ENCODE measurements at places on chromosomes 6 and 20.

GRCh38 chr20:18321976-18322950, 33.9 kb downstream of the ZNF133 start:
- no peak for DNase-seq

DNA sequence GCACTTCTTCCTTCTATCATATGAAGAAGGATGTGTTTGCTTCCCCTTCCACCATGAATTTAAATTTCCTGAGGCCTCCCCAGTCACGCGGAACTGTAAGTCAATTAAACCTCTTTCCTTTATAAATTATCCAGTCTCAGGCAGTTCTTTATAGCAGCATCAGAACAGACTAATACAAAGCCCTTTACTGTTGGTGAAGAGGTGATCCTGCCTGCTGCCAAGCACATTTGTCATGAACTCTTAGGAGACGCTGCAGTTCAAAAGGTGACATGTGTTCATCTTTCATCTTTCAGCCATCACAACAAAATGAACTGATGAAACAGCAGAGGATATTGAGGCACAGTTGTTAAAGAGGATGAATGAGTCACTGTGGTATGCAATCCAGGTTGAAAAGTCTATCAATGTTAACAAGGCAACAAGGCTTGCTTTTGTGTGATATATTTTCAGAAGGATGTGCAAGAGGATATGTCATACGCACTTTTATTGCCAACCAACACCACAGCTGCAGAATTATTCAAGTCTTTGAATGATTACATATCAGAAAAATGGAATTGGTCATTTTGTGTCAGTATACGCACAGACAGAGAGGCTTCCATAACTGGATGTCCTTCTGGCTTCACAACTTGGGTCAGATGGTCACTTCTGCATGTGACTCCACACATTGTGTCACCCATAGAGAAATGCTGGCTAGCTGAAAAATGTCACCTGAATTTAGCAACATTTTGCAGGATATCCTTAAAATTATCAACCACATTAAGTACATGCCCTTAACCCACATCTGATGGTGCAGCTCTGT, 52.4 kb upstream of the PLN start:
- DNase-seq, result no peak

DNA sequence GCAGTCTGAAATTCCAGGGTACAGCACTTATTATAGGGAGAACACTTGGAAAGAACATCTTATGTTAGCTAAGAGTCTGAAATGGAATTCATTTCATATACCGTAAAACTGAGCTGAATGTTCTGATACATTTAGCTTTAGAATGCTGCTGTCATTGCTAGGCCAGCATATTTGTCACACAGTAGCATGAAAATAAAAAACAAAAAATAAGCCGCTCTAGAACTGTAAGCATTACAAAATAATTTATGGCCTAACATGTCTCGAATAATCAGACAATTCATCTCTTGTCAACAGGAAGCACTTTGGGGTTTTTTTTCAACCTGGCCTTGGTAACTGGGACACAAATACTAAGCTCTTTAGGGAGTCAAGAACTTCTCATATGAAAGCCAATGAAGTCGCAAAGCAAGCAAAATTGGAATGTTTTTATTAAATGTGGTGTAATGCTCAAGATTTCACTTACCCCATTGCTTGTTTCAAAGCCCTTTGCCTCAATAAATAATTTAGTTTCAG, 115.7 kb downstream of the PHACTR1 start:
- DNase-seq, result no peak

DNA sequence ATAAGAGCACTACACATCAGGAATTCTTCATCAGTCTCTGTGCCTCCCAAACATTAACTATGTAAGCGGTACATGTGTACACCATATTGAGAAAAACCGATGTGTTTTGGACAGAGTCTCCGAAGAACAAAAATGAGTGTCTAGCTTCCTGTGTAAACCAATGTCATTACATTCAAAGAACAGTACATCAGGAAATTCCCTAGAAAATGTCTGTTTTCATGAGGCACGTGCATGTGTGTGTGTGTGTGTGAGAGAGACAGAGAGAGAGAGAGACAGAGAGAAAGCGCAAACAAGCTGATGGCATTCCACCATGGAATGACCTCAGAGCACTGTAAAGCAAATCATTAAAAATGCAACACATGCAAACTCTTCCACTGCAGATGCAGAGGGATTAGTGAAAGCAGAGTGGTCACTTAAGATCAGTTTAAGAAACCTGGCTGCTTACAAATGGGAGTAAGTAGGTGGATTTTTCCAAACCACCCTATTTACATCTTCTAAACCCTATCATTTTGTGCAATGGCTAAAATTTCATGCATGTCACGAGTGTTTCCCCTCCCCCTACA, 133.9 kb downstream of the HIVEP2 start:
- peak; percentile 14 for DNase-seq

GRCh38 chr6:113818578-113818977, 38.6 kb upstream of the MARCKS start:
- no peak for DNase-seq

DNA sequence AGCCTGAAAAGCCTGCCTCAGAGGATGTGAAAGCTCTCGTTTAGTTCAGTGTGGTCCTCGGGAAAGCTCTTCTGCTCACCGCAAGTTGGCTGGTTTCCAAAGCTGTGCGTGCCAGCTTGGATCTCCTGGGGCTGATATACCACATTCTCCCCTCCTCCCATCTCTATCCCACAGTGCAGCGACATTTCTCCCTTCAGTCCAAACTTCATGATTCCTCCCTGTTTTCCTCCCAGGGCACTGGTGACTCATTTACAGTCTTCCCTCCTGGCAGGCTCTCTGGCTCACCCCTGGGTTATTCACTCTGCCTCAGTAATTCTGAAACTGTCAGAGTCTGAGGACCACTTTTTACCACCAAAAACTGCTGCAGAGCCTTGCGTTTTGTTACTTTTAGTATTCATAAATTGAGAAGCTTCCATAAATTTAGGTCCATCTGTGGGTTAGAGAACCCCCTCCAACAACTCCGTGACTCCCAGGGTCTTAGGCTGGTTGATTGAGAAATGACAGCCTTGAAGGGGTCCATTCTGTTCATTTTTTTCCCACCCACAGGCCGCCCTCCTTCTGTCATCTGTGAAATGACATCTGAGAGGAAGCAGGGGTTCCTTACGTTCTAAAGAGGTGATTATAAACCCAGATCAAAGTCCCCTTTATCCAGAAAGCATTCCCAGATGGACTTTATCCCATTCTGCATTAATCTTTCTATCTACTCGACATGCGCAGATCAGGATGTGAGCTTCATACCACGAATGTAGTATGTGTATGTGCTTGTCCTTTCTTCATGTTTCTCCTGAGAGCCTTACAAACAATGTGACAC, 6.1 kb downstream of the TRIM10 start:
- DNase-seq, result no peak

GRCh38 chr6:56761651-56762050, 119.0 kb upstream of the DST start:
- DNase-seq, result no peak

DNA sequence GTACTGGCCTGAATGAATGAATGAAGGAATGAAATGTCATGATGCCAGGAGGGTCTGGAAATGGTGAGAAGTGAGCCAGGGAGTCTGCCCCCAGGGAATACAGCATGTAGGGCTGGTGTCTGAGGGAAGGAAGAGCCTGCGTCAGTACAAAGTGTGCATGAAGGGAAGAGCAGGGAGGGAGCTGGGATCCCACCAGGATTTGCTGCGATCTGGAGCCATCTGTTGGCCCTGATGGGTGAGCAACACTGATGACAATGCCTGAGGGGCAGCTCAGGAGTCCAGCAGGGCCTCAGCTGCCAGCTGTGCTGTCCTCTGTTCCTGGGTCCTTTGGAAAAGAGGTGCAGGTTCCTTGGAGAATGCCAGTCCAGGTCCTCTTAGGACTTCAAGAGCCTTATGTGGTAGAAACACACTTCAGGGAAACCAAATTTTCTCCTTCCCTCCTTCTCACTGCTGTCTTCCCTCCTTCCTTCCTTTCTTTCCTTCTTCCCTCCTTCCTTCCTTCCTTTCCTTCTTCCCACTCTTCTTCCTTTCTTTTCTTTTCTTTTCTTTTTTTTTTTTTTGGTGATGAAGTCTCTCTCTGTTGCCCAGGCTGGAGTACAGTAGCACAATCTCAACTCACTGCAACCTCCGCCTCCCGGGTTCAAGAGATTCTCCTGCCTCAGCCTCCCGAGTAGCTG, 11.5 kb downstream of the BPI start:
- DNase-seq, result no peak

- peak; percentile 9 for DNase-seq
Measured at GRCh38 chr20:16701296-16701695, 28.5 kb upstream of the SNRPB2 start.

DNA sequence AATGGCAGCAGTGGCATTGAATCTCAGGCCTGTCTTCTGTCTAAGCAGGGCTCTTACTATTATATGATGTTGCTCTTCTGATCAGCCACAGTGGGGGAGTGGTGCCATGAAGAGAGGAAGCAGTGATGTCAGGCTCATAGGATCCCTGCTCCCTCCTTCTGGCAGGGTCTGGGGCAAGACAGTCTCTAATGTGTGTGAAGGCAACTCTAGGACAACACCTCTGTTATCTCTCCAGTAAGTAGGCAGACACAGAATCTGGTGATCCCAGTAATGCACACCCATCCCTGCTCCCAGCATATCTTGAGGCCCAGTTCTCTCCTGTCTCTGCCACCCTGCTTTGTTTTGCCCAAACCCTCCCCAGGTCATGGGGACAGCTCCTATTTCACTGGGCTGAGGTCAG, 8.8 kb downstream of the C20orf202 start:
- no peak for DNase-seq

DNA sequence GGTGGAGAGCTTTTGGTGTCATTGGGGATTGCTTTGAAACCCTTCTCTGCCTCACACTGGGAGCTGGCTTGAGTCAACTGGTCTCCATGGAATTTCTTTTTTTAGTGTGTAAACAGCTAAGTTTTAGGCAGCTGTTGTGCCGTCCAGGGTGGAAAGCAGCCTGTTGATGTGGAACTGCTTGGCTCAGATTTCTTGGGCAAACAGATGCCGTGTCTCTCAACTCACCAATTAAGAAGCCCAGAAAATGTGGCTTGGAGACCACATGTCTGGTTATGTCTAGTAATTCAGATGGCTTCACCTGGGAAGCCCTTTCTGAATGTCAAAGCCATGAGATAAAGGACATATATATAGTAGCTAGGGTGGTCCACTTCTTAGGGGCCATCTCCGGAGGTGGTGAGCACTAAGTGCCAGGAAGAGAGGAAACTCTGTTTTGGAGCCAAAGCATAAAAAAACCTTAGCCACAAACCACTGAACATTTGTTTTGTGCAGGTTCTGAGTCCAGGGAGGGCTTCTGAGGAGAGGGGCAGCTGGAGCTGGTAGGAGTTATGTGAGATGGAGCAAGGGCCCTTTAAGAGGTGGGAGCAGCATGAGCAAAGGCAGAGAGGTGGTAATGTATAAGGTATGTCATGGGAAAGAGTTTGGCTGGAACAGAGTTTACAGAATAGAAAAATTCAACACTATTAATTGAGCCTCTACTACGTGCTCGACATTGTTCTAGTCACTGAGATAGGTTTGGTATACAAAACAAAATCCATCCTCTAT, 31.2 kb downstream of the SRSF3 start:
- DNase-seq, result no peak

GRCh38 chr6:155010940-155011339, 15.8 kb downstream of the TIAM2 start:
- no peak for DNase-seq

DNA sequence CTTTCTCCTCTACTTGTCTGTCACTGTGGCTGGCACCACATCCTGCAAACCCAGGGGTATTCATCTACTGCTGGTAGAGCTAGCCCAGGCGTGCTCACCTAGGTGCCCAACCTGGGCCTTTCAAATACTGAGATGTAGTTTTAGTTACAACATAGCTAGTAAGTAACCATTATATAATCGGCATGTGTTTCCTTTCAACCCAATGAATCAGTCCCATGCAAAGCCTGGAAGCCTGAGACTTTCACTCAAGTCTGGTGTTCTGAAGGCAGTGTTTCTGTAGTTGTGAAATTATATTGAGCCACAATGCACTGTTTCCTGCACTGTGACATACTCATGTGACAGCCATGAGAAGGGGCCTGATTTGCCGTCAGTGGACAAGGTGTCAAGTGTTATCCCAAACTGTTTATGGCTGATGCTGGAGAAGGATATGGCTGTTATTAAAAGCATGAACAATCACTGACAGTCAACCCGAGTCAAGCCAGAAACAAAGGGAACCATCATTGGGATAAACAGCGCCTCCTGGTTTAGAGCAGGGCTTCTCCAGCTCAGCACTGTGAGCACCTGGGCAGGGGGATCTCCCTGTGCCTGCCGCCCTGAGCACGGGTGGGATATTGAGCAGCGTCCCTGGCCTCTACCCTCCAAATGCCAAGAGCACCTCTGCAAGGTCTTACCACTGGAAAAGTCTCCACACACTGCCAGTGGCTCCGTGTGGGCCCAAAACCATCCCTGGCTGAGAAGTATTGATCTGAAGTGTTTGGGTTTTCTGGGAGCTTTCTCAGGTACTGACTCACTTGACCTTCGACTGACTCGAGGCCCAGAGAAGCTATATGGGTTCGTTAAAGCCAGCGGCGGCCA, 1.6 kb downstream of the PSMA7 start:
- DNase-seq, result peak; percentile 23

DNA sequence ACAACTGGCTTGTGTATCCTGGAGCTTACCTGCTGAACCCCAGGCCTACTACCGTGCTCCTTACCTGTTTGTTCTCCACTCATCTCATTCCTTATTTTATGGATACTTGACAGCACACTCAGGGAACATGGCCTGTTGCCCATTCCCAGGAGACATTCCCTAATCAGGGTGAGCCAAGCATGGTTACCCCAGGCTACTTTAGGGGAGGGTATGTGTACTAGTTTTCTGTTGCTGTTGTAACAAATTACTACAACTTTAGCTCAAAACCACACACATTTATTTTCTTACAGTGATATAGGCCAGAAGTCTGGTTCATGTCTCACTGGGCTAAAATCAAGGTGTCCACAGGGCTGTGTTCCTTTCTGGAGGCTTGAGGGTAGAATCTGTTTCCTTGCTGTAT, 15.0 kb upstream of the TRAM2 start:
- DNase-seq, result no peak

- no peak for DNase-seq
Measured at GRCh38 chr6:2203264-2203663, 42.1 kb downstream of the GMDS start.

GRCh38 chr6:83257791-83258190, 64.6 kb downstream of the RWDD2A start:
- DNase-seq, result no peak

- no peak for DNase-seq
Measured at GRCh38 chr6:126176282-126176681, 163.6 kb upstream of the CENPW start.

- DNase-seq, result no peak
Measured at GRCh38 chr6:7425808-7426190, 36.2 kb downstream of the RIOK1 start.

- DNase-seq, result no peak
Measured at GRCh38 chr6:146813554-146813953, 214.8 kb downstream of the ADGB start.

All from activated naive CD8-positive, alpha-beta T cell treated with anti-CD3 and anti-CD28 coated beads for 36 hours (primary cell).